GM13977 (cell line): ENCODE measurements at places on chromosomes 5 and 9.
A peak's percentile ranks its signal among the peaks of the same experiment; 100 is the strongest.

DNA sequence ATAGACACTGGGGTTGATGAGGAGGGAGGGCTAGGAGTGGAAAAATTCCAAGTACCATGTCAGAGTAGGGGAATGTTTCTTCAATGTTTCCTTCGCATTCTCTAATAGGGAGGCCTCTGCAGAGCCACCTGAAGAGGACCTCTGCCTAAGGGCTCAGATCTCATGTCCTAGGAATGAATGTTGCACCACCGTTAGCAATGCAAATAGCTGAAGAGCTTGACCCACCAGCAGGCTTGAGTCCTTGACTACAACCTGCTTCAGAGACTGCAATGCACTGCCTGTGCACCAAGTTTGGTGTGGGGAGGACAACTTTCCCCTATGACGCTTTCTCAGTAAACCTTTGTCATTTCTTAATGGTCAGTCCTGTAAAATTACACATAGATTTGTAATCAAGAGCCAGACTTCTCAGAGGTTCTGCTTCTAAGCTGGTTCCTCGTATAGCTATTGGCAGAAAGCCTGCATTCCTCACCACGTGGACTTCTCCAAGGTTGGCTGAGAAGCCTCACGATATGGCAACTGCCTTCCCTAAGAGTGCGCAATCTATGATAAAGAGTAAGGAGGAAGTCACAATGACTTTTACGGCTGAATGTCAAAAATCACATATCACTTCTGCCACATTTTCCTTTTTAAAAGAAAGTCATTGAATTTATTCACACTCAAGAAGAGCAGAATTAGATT is 600.7 kb upstream of the PTGER4 start:
- no peak for DNase-seq

DNA sequence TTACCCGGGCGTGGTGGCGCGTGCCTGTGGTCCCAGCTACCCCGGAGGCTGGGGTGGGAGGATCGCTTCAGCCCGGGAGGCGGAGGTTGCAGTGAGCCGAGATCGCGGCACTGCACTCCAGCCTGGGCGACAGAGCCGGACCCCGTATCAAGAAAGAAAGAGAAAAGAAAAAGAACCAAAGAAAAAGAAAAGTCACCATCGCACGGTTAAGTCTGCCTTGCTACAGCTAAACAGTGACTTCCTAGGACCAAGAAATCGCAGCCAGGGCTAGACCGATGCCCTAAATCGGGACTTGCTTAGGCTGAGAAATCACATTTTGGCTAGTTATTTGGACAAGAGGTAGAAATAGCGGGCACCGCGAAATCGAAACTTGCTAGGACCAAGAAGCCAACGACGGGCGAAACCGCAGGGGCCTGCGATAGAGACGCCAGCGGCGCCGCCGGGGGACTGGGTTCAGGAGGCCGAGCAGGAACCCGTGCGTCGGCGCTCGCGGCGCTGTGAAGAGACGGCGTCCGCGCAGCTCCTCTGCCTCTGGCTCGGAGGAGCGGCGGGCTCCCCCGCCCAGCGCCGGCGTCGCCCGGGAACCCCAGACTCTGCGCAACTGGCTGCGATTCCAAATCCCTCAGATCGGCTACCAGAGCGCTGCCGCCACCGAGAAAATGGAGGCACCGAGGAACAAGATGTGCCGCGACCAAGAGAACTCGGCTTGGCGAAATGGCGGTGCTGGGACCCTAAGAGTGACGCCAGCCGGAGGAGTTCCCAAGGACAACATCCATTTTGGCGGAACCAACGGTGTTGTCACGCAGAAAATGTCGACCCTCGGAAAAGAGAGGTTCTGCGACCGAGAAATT is 26.1 kb upstream of the ANXA2R start:
- peak; percentile 53 for DNase-seq

DNA sequence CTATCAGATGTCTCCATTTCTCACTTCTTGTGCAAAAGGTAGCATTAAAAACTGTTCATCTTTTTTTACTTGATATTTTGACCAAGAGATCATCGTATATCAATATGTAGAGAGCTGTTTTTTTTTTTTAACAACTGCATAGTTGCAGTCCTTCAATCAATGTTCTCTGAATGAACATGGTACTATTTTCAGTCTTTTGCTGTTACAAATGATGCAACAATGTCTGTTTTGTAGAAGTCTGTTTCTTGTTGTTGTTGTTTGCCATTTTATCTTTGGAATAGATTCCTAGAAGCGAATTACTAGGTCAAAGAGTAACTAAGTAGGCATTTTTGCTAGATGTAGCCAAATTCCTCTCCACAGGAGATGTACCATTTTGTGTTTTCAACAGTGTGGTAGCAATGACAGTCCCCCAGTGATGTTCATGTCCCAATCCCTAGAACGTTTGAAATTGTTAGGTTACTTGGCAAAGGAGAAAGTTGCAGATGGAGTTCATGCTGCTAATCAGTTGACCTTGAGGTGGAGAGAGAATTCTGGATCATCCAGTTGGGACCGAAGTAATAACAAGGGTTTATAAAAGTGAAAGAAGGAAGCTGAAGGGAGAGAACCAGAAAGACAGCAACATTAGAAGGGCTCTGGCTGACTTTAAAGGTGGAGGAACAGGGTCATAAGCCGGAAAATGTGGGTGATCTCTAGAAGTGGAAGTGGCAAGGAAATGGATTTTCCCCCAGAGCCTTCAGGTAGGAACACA is 6.3 kb downstream of the MTREX start:
- DNase-seq, result no peak

- DNase-seq, result no peak
Measured at GRCh38 chr9:89525446-89526374, 27.8 kb upstream of the SEMA4D start.

DNA sequence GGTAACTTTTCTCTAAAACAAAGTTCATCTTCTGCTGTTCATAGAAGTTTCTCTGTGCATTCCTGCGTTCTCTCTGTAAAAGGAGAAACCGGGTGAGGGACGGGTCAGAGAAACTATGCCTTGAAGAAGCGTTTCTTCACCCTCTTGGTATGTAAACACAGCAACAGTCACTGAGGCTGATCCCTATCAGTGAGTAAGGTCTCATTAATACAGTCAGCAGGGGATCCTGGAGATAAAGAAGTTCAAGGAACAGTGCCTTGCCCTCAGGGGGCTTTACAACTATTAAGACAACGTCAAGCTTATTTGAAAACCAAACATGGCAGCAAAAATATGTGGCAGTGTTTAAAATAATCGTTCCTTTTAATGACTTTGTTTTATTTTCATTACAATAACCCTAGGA is 202.9 kb upstream of the IL12B start:
- no peak for DNase-seq

- DNase-seq, result no peak
Measured at GRCh38 chr9:112069318-112070169, 105.6 kb downstream of the SUSD1 start.

DNA sequence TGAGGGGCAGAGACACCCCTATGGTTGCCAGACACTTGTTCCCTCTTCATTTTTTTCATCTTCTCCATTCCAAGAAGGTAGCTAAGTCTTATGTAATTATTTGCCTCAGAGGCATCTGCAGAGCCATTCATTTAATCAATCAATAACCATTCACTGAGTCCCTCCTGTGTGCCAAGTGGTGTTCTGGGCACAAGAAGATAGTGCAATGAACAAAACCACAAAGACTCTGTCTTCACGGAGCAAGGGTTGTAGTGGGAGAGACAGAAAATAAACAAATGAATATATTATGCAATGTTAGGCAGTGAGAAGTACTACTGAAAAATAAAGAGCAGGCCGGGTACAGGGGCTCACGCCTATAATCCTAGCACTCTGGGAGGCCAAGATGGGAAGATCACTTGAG is 41.4 kb upstream of the CTNNA1 start:
- DNase-seq, result no peak

- DNase-seq, result peak; percentile 50
Measured at GRCh38 chr9:37902796-37903646, 906 bp downstream of the SLC25A51 start.

- no peak for DNase-seq
Measured at GRCh38 chr5:64585646-64586045, 79.8 kb downstream of the RGS7BP start.

GRCh38 chr9:101791938-101792337 is 53.5 kb upstream of the GRIN3A start:
- no peak for DNase-seq

DNA sequence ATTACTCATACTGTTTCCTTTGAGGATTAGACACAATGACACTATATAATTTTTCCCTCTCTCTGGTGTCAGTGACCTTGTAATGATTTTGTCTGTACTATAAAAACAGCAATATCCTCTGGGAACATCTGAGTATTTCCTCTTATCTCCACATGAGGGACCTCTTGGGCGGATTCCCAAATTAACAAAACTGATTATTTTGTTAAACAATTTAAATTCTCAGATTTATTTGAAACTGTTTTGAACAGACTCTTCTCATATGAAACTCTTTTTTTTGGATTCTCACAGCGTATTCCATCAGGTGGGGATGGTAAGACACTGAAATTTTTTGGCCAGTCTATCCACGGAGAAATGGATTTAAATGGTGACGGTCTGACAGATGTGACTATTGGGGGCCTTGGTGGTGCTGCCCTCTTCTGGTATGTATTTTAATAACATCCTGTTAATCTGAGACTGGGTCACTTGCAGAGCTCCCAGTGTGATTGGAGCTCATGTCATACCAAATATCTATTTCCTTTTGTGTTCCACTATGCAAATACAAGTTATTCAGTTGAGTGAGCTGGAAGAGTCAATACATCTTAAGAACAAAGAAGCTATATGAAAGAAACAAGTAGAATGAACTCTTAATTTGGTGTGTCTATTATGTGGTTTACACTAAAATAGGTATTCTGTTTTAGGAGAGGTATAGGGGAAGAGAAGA is 73.8 kb upstream of the ITGA2 start:
- peak; percentile 60 for DNase-seq

DNA sequence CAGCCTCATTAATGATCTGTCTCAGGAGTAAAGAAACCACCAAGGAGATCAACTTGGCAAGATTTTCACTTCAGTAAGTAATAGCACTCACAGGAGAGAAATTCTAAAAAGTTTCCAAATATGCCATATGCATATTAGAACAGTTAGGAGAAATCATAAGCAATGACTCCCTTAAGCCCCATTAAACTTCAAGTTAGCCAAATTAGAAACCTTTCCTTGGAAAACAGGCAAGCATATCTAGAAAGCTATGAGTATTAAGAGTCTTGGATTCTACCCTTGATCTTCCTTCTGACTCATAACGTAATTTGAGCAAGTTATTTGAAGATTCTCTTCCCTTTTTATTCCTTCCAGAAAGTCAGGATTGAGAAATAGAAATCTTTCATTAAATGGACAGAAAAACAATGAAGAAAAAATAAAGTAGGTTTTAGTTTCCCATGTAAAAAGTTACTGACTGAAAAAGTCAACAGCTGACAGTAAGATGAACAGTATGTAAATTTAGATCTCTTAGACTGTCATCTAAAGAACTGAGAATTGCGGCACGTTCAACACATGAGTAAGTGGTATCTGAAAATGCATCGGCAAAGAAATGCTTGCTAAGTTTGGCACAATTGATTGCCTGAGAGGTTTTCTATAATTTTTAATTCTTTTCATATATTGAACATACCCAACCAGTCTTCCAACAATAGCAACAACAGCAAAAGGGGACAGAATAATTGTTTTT is 565.7 kb upstream of the FTMT start:
- no peak for DNase-seq

GRCh38 chr5:157165668-157166067 is 396 bp downstream of the GARIN3 start:
- no peak for DNase-seq

GRCh38 chr5:115297031-115297430 is 577 bp upstream of the CCDC112 start:
- DNase-seq, result no peak

DNA sequence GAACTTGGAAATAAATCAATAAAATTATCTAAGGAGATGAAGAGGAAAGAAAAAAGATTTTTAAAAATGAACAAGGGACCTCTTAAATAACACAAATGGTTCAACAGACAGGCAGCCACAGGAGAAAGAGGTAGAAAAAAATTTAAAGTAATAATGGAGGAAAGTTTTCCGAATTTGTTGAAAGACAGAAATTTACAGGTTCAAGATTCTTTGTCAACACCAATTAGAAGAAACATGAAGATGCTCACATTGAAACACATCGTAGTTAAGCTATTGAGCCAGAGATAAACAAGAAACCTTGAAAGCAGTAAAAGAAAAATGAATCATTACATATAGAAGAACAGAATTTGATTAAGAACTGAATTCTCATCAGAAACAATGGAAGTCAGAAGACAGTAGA is 68.7 kb upstream of the OSMR start:
- no peak for DNase-seq

- DNase-seq, result no peak
Measured at GRCh38 chr5:3382151-3382550, 213.5 kb upstream of the IRX1 start.

DNA sequence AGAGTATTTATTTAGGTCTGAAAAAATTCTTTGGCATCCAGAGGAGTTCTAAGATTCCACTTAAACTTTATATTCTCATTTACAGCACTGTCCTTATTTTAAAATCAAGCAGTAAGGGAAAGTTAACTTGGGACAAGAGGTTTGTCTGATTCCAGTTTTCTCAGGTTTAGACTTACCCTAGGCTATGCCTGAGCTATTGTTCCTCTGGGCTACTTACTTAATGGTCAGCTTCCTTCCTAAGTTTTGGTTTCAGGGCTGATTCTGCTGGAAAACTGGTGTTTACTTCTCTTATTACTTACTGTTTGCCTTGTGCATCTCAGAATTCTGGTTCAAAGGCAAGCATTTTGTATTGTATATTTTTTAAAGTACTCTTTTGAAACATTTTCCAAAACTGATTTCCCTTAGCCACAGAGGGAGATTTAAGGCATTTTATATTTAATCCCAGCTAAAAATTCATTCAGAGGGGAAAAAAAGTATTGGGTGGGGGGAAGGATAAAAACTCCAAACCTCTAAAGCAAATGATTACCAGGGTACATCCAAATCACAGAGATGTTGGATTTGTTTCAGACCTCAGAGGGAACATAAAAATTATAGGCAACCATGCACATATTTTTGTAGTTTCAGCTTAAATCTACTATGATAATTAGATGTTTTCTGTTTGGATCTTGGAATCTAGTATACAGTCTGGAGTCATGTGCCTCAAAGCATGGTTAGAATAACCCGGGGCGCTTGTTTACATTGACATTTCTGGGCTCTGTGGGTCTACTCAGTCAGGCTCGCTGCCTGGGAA is 290.0 kb downstream of the ARHGAP26 start:
- no peak for DNase-seq

GRCh38 chr9:138118601-138119071 is 241.1 kb downstream of the CACNA1B start:
- no peak for DNase-seq

GRCh38 chr9:38106488-38106887 is 37.5 kb upstream of the SHB start:
- DNase-seq, result no peak

- DNase-seq, result no peak
Measured at GRCh38 chr5:155915601-155916000, 411.4 kb upstream of the SGCD start.

DNA sequence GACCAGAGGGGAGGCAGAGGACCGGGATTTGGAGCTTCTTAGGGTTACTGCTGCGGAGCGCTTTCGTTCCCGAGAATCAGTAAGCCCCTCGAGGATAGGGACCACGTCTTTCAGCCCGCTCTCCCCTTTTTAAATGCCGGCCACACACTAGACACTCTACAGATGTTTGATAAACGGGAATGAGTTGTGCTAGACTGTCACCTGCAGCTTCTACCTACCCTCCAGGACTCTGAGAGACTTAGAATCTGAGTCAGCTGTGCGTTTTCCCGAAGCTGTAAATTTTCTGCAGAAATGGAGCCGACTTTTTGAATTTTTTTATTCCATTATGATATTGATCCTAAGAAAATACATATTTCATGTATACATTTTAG is 670 bp downstream of the CCDC171 start:
- DNase-seq, result no peak
